ENCODE measurements at places on chromosomes 7 and 10.

DNA sequence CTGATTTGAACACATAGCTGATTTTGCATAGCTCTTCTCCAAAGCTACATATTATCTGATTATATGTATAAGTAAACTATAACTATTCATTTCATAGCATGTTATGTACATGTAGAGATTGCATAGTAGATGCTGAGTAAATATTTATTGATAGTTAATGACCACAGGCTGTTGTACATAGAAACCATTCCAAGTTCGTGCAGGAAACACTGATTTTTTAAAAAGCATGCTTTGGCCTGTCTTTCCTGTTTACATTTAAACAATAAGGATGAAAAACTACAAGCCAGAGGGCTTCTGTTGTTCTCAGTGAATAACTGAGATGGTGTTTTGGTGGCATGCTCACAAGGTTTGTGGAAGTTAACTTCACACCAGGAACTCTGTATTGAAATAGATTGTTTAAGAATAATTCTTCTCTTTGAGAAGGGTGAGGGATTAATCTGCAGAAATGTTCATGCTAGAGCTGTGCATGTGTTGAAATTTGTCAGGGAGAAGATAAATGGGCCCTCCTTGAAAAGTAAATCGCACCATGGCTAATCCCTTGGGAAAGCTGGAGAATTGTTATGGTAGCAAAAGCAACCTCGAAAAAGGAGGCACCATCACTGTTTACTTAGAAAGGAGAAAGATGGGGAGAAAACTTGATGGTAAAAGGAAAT is 120.2 kb upstream of the SP8 start:
- DNase-seq: no peak

DNA sequence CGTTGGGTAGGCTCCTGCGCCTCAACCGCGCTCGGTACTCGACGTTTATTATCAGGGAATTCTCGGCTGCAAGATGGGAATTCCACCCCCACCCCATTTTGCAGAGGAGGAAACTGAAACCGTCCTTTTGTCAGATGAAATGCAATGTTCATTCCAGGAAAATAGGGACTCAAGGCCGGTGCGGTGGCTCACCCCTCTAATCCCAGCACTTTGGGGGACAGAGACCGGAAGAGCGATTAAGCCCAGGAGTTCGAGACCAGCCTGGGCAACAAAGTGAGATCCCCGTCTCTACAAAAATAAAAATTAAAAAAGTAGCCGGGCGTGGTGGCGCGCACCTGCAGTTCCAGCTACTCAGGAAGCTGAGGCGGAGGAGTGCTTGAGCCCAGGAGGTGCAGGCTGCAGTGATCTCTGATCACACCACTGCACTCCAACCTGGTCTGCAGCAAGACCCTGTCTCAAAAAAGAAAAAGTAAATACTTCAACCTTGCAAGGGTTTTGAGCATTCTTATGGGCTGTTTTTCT is 720 bp upstream of the RFC2 start:
- no peak for DNase-seq

DNA sequence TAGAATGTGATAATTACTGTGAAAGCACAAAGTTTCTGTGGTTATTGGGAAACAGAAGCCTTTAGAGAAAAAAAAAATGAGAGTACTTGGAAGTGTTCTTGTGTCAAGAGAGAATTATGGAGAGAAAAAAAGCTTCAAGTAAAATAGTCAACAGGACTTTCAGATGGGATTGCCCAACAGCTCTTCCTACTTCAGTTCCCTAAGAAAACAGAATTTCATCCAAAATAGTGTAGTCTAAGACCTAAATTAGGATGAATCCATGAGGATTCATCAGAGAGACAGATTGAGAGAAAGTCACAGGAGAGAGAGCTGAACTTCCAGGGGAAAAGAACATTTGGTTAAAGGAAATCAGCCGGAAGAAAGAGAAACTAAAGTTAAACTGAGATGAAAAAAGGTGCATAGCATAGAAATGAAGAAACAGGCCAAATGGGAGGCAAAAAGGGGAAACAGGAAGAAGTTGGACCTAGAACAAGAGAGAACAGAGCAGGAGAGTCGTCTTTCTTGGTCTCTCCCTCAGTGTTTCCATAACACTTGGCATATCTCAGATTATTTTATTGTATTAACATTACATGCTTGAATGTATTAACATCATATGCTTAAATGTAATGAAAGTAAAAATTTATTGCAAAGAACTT is 2.5 kb downstream of the SCIN start:
- DNase-seq: no peak

DNA sequence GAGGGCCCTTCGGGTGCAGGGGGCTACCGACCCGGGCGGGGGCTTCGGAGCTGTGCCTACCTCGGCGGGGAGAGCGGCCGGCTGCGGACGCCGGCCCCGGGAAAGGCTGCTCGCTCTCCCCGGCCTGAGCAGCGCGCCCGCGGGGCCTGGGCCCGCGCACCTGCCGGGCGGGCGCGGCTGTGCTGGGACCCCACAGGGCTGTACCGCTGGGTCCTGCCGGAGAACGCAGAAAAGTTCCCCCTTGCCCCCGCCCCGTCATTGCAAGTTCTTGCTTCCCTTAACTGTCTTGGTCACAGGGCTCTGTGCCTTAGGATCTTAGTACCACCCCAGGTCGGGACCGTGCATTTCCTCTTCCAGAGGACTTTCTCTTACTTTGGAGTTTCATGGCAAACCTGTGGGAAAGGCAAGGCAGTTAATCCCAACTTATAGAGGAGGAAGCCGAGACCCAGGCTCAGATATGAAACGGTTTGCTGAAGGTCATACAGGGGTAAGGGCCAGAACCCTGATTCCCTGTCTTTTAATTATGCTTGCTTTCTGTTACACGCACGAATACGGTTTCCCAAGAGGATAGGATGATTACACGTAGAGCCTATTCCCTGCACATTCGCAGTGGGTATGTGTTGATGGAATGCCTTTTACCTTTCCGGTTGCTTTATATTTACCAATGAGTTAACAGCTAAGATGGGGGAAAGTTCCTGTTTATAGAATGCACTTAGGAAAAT is 652 bp downstream of the PCGF5 start:
- DNase-seq: no peak

DNA sequence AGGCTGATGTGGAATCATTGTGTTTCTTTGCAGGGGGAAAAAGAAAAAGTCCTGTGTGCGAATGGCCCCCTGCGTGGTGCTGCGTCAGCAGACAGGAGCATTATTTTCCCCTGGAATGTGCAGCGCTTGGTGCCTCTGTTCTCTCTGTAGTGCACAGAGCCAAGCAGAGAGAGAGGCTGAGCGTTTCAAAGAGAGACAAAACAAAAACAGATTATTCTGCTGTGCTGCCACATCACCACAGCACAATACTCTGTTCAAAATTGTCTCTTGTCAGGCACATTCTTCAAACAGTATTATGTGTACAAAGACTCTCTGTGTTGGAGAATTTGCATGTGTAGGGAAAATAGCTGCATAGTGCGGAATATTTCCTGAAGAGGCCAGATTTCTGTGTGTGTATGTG is 609.0 kb downstream of the SDK1 start:
- no peak for DNase-seq

- DNase-seq: no peak
Measured at GRCh38 chr7:143351060-143351459, 11.5 kb downstream of the FAM131B start.

GRCh38 chr10:51675088-51675487 is 24.3 kb downstream of the CSTF2T start:
- no peak for DNase-seq

DNA sequence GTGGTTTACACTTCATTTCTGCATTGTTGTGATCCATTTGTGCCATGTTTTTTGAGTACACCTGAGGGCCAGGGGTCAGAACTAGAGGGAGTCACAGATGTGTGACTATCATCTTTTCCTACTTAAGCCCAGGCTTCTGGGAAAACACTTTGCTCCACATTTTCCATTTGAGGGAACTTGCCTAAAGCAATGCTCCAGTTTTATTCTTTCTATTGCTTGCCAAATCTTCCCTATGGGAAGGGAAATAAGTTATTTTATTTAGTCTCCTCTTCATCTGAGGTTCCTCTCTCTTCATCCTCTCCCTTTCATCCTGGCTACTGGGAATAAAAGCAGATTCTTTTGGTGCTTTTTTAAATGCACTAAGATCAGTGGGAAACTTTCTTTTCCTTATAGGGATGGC is 179.9 kb upstream of the PRSS58 start:
- no peak for DNase-seq

Measured in activated T-helper 9 cell treated with anti-CD3 and anti-CD28 coated beads, Interleukin-2, amount 50 U/mL, for 16 hours (primary cell).